ENCODE measurements at places on chromosomes 4 and X.

DNA sequence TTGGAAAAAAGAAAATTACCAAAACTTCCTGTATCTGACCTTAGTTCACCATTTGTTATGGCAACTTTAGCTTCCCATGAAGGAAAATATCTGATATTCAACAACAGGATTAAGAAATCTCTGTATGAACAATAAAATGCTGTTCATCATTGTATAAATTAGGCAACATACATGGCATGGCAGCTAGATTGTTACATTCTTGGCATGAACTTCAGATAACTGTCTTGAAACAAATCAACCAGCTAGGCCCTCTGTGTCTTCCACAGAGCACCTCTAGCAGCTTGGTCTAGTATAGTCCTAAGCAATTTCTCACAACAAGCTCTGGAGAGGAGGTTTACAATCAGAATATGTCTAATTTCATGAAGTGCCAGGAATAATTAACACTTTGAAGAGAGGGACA, 105.4 kb upstream of the PCDH7 start:
- no peak for DNase-seq

DNA sequence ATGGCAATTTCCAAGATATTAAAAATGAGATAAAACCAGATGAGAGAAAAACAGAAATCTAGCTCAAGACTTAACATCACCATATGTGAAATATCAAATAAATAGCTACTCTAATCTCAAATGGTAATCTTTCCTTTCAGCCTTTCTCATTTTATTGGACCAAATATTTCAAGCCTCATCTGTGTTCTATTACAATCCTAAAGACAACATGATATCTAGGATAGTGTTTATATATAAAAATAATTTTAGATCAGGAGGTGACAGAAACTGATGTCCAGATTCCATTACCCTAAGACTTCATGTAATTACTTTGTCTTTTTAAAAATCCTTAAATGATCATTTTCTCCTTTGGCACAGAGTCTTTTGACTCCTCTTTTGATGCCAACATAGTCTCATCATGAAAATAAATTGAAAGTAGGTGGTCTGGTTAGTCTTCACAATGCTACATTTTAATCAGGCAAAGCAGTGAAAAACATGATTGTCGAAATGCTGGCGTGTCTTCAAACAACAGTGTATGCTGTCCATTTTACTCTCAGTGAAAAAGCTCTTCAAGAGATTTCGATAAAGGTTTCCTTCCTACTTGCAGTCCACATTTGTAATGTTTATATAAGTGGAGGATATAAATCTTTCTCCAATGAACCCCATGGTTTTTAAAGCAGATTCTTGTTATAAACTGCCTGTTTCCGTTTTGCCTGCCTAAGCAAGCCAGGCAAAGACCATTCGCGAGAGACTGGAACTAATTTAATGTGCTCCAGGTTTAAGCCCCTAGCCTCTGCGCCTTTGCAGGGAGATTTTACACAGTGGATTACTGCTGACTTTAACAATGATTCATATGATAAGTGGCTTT, 169.8 kb downstream of the SCFD2 start:
- no peak for DNase-seq

DNA sequence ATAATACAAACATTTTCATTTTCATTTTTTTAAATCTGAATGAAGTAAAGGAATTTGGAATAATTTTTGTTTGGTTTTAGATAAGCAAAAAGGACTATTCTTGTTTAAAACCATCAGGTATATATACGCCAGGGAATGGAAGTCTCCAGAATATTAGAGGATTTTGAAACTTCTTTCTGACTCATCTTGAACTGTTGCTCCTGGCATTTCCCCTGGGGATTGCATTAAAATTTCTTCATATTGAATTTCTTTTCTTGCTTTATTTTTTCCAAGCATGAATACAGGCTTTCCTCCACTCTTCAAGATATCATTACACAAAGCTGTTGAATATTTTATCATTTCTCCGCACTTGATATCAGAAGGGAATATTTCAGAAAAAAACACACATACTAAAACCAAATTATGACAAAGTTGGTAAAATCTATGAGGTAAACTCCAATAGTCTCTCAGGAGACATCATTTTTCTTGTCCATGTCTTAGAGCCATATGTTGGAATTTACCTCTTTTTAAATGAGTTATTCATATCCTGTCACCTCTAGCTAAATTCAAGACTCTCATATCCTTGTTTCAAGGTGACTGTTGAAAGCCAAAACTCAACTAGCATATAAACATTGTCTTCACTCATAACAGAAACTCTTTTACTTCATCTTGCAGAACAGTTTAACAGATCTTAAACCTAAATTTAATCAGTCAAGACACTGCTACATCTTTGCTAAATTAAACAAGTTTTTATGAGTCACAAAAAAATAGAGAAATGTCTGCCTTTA, 20.7 kb upstream of the CSN1S1 start:
- no peak for DNase-seq

- no peak for DNase-seq
Measured at GRCh38 chrX:54157561-54157960, 25.5 kb downstream of the FAM120C start.

- no peak for DNase-seq
Measured at GRCh38 chrX:20452487-20452886, 185.8 kb upstream of the RPS6KA3 start.

GRCh38 chrX:97847885-97848679, 964.4 kb downstream of the RPA4 start:
- no peak for DNase-seq

DNA sequence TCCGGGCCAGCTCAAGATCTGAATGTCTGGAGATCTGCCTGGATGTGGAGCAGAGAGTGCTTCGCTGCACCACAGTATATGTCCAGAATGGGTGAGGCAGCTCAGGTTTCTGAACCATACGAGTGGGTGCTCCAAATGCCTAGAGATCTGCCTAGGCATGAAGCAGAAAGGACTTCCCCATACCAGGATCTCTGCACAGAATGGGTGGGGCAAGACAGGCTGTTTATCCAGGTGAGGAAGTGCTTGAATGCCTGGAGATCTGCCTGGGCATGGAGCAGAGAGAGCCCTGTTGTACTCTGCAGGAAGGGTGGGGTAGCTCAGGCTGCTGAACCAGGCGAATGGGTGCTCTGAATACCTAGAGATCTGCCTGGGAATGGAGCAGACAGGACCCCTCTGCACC, 45.4 kb upstream of the MAGEC2 start:
- no peak for DNase-seq

DNA sequence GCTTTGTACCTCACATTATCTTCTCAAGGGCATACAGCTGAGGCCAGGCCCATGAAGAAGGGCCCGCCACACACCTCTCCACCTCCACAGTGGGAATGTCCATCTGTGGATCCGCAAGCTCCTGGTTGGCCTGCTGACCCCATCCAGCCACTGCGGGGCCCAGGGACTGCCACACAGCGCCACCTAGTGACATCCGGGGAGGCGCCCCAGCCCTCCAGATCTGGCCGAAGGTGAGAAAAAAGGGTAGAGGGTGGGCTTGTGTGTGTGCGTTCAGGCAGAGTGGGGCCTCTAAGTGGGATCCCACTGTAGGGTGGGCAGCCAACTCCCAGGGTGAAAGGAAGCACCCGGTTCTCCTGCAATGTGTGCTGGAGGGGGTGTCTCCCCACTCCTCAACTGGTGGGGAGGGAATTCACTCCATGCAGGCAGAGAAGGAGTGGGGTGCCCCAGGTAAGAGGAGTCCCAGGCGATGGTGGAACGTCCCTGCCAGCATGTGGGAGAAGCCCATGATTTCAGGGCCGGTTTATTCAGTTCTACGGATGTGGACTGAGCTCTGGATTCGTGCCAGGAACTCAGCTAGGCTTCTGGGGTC, 117.3 kb downstream of the ENPP6 start:
- DNase-seq, result no peak

- peak; percentile 14 for DNase-seq
Measured at GRCh38 chrX:107731831-107732502, 43.6 kb downstream of the TSC22D3 start.

DNA sequence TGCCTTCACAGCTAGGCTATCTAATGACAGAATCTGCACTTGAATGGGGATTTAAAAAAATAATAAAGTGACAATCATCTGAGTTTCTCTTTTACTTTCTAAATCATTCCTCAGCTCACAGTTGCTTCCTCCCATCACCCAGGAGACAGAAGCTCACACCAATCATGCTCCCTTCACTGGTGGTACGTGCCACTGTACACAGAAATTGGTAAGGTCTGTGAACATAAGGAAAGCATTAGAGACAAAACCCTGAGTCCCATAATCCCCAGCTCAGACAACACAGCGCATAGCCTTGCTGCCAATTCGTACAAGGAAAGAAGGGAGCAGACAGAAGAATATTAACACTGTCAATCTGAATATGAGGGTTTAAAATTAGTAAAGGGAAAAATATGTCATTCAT, 133.1 kb downstream of the IDS start:
- DNase-seq, result no peak

DNA sequence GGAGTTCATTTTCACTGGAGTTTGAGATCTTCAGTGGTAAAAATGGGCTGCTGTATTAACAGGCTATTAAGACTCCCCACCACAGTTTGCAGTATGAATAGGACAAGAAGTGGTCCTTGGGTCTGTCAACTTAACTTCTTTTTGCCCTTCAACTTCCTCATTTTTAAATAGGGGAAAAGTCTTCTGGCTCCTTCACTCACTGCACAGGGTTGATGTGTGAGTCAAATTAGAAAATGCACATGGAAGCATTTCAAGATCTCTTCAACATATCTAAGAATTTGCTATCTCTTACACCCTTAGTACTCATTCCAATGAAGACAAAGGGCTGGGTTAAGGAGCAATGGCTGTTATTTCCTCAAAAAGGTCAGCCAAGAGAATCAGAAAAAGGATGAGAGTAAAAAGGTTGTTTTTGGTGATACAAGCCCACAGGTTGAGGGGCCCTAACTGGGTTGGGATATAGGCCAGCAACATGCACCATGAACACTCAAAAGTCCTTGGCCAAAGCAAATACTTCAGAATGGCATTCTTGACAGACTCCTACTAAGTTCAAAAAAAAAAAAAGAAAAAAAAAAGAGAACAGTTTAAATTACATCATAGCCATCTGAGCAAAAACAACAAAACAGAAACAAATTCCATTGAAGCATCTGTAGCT, 13.4 kb downstream of the PDE5A start:
- no peak for DNase-seq

- DNase-seq, result no peak
Measured at GRCh38 chr4:147840838-147841738, 109.2 kb downstream of the ARHGAP10 start.

GRCh38 chr4:112637552-112637866, 566 bp downstream of the LARP7 start:
- DNase-seq, result no peak

- peak; percentile 51 for DNase-seq
Measured at GRCh38 chr4:7352486-7352885, 82.2 kb downstream of the PSAPL1 start.

- no peak for DNase-seq
Measured at GRCh38 chr4:134018846-134019245, 182.7 kb downstream of the PABPC4L start.

- no peak for DNase-seq
Measured at GRCh38 chr4:101667348-101667747, 123.2 kb upstream of the BANK1 start.

GRCh38 chrX:136170139-136170800, 22.9 kb downstream of the FHL1 start:
- DNase-seq, result no peak

GRCh38 chr4:145852256-145852839, 86.3 kb downstream of the ZNF827 start:
- DNase-seq, result no peak

- no peak for DNase-seq
Measured at GRCh38 chrX:151982222-151982621, 7.7 kb upstream of the GABRE start.

GRCh38 chrX:1222531-1223241, 10.2 kb upstream of the CRLF2 start:
- no peak for DNase-seq

DNA sequence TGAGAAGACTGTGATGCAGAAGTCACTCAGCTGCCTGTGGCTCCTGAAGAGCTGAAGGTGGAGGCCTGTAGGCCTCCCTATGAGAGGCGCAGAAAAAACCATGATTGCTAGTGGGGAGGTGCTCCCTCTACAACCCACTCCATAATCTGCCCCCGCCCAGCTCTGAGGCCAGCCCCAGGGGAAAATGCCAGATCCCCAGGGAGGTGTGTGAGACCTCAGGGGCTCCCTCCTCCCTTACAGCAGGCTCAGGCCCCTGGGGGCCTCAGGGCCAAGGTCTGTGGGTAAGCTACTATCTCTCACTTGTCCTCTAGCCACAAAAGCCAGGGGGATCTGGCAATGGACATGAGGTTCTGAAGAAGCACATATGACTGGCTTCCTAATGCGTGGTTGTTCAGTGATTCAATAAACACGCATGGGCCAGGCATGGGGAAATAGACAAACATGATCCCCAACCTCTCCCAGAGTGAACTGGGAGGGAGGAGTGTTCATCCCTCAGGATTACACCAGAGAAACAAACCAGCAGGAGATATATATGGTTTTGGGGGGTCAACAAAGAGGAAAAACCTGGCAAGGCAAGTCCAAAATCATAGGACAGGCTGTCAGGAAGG, 51.0 kb upstream of the MTM1 start:
- DNase-seq, result no peak

DNA sequence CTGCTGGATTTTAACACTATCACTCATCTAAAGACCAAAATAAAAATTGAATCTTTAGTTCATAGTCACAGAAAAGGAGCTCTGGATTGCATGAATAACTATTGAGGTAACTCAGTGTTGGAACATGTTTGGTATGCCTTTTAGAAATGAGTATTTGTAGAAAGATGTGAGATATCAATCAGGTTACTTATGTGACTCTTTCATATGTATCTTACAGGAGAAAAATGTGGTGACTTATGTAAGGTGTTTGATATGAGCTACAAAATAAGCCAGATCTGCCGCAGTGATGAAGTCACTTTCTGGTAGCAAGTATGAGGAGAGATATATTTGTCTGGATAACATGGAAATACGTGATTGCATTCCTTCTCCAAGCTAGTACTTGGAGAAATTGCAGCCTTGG, 1653.3 kb upstream of the PCDH7 start:
- DNase-seq, result no peak

Measured in NCI-H524 treated with DMSO at 0.1 percent for 48 hours (cell line).